ENCODE measurements at places on chromosomes 6 and 20. TPM values are rescaled to one million over a fixed set of nuclear protein-coding genes. Genes with fewer than 3 reads are reported as not detected.

- H3K4me3 ChIP-seq, result no peak overlapping the region
- DNase-seq, result no peak
- H3K27ac ChIP-seq, result no peak overlapping the region
- H3K27me3 ChIP-seq, result peaks cover 4% of the 10 kb centered on the region
- H3K4me1 ChIP-seq, result no peaks in the 10 kb centered on the region
These were observed 24.7 kb upstream of the LRFN2 start for GRCh38 chr6:40611912-40612311.

DNA sequence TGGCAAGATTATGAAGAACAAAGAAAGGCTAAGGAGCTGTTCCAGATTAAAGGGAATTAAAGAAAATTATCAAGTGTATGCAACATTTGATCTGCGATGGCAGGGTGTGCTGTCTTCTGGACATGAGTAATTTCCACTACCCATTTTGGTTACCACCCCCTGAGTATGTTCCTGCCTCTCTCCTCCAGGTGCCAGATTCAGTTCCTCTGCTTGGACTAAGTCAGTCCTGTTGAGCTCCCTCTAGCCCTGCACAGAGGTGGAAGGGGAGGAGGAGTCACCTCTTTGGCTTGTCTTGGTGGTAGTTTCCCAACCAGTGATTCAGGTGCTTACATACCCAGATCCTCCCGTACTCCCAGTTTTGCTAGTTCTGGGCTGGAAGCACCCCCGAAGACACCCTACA is 22.2 kb upstream of the SNRPB2 start:
- H3K36me3 ChIP-seq, result no peaks in the 10 kb centered on the region
- H3K4me3 ChIP-seq, result no peak overlapping the region
- DNase-seq, result no peak
- H3K27ac ChIP-seq, result no peak overlapping the region
- H3K27me3 ChIP-seq, result no peaks in the 10 kb centered on the region
- no peaks in the 10 kb centered on the region for H3K4me1 ChIP-seq

DNA sequence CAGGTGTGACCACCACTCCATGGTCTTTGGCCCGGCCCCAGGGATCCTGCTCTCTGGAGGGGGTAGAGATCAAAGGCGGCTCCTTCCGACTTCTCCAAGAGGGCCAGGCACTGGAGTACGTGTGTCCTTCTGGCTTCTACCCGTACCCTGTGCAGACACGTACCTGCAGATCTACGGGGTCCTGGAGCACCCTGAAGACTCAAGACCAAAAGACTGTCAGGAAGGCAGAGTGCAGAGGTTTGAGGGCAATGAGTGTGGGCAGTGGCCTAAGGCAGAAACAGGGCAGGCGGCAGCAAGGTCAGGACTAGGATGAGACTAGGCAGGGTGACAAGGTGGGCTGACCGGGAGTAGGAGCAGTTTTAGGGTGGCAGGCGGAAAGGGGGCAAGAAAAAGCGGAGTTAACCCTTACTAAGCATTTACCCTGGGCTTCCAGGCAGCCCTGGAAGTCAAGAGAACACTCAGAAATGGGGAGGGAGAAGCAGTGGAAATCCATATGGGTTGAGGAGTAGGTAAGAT is 533 bp downstream of the CFB start:
- H3K27me3 ChIP-seq, result no peaks in the 10 kb centered on the region
- peaks cover 12% of the 10 kb centered on the region for H3K36me3 ChIP-seq

XKR7 gene
- 0.09 TPM for total RNA-seq

CPXM1 gene
- 1.3 TPM for total RNA-seq

- no peaks in the 10 kb centered on the region for H3K4me1 ChIP-seq
- H3K36me3 ChIP-seq, result no peaks in the 10 kb centered on the region
These were observed 84.6 kb downstream of the TMEM170B start for GRCh38 chr6:11622156-11622555.

- H3K36me3 ChIP-seq, result no peaks in the 10 kb centered on the region
- H3K4me1 ChIP-seq, result no peaks in the 10 kb centered on the region
- no peak overlapping the region for H3K4me3 ChIP-seq
- no peak overlapping the region for H3K27ac ChIP-seq
These were observed 104.5 kb upstream of the BEND3 start for GRCh38 chr6:107219851-107220250.

BMP5 gene
- total RNA-seq, result 14.4 TPM

BTBD3 gene
- 31.1 TPM for total RNA-seq

- H3K27me3 ChIP-seq, result no peaks in the 10 kb centered on the region
- peaks cover 25% of the 10 kb centered on the region for H3K4me1 ChIP-seq
- no peak for DNase-seq
- H3K27ac ChIP-seq, result peak overlapping the region; percentile 78
- H3K36me3 ChIP-seq, result no peaks in the 10 kb centered on the region
- peak overlapping the region; percentile 66 for H3K4me3 ChIP-seq
These were observed 25.8 kb downstream of the SERPINB9 start for GRCh38 chr6:2877057-2877882.

GRCh38 chr20:13423472-13424173 is 202.5 kb downstream of the ISM1 start:
- H3K36me3 ChIP-seq, result no peaks in the 10 kb centered on the region
- H3K4me1 ChIP-seq, result peaks cover 5% of the 10 kb centered on the region
- no peak for DNase-seq
- H3K4me3 ChIP-seq, result no peak overlapping the region

DNA sequence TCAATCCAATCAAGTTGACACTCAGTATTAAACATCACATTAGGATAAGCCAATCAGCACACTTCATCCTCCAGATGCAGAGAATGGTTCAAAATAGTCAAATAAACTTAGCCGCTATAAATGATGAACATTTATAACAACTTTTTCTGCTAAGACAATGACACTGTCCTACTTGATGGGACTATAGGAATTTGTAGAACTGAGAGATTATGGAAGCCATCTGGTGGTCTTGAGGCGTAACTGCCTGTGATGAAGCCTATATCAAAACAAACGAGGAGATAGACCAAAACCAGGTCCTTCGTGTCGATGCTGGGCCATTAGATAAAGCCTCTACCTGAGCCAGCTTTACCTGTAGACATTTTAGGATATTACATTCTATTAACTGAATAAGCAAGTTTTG is 631.1 kb downstream of the COL12A1 start:
- DNase-seq, result no peak
- H3K4me1 ChIP-seq, result no peaks in the 10 kb centered on the region
- H3K27ac ChIP-seq, result no peak overlapping the region
- H3K4me3 ChIP-seq, result no peak overlapping the region
- H3K27me3 ChIP-seq, result no peaks in the 10 kb centered on the region

DNA sequence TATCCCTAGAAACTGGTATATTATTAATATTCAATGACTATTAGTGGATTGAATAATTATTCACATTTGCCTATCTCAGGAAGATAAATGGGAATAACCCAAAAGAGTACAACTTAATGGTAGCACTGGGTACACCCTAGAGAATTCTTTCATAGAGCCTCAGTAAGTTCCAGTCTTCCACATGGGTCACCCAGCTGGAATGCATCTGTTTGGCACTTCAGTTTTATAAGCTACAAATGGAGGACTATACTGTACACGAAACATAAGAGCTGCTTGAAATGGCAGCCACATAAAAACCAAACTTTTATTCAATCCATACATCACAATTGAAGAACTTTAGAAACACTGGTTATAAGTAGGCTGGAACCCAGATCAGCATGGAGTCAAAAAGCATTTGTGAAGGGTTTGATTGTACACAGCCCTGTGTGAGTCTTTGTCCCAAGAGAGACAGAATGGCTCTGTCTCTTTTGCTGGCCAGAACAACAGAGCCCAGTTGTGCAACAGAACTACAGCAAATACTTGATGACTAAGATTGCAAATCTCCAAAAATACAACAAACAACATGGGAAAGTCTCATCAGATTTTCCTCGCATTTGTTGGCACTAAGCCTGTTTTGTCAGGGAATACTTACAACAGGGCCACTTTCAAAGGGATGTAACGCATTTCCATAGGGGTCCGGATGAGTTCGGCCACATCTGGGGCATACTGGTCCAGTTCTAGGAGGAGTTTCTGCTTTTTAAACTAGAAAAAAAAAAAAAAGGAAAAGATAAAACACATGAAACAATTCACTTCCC is 39.5 kb downstream of the PIGU start:
- no peak overlapping the region for H3K4me3 ChIP-seq
- H3K27ac ChIP-seq, result peak overlapping the region; percentile 26
- H3K36me3 ChIP-seq, result peaks cover 36% of the 10 kb centered on the region
- H3K27me3 ChIP-seq, result no peaks in the 10 kb centered on the region
- peaks cover 4% of the 10 kb centered on the region for H3K4me1 ChIP-seq

DNA sequence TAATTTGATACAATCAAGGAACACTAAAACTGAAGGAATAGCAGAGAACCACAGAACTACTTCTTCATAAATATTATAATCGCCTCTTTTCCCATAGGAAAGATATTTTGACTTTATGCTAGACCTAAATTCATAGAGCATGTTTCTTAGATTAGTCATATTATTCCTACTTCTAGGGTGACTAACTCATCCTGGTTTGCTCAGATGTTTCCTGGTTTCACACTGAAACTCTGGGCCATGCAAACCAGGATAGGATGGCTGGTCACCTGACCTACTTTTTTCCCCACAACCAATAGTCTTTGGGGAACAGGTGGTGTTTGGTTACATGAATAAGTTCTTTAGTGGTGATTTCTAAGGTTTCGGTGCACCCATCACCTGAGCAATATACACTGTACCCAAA is 42.8 kb downstream of the MMS22L start:
- no peak overlapping the region for H3K27ac ChIP-seq
- no peaks in the 10 kb centered on the region for H3K36me3 ChIP-seq
- no peaks in the 10 kb centered on the region for H3K27me3 ChIP-seq
- no peaks in the 10 kb centered on the region for H3K4me1 ChIP-seq
- no peak for DNase-seq

LZTS3 gene
- total RNA-seq, result 21.5 TPM

HSPA1B gene
- total RNA-seq, result 112 TPM

DNA sequence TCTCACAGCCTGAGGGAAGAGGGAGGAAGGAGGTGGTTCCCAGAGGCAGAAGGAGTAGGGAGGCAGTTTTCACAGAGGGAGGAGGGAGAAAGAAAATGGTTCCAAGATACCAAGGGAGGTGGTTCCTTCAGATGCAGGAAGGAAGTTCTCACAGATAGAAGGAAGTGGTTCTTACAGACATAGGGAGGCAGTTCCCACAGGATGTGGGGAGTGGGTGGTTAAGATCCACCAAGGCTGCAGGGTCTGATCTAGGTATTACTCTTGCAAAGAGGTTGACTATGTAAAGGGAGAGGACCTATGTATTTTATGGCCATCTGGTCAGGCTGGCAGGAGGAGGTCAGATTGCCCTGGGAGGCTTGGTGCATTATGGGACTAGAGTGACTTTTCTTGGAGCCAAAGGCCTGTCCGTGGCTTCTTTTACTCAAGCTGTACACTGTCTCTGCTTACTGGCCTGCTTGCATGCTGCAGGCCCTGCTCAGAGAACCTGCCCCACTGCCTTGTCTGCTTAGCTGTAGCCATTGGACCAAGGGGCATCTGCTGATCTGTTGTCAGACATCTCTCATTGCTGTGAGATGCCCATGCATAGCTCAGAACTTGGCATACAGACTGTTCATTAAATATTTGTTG is 283.7 kb downstream of the DHX35 start:
- no peaks in the 10 kb centered on the region for H3K27me3 ChIP-seq
- H3K4me1 ChIP-seq, result no peaks in the 10 kb centered on the region
- H3K36me3 ChIP-seq, result no peaks in the 10 kb centered on the region
- DNase-seq, result no peak

- no peaks in the 10 kb centered on the region for H3K36me3 ChIP-seq
- no peak overlapping the region for H3K27ac ChIP-seq
- H3K4me3 ChIP-seq, result no peak overlapping the region
- no peaks in the 10 kb centered on the region for H3K27me3 ChIP-seq
- DNase-seq, result no peak
These were observed 451.7 kb downstream of the GRIK2 start for GRCh38 chr6:101845172-101845571.

DNA sequence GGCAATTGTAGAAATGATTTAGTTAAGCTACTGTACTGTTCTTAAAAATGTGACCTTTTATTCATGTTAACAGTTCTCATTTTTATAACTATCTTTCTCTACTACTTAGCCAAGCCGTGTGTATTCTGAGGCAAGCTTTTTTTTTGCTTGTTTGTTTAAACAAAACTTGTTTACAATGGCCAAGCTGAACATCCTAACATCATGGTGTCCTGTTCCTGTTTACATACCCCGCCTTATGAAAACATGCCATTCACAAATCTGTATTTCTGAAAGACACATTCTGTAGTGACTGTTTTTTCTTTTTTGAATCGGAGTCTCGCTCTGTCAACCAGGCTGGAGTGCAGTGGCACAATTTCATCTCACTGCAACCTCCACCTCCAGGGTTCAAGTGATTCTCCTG is 140.9 kb downstream of the NCOA3 start:
- no peak overlapping the region for H3K4me3 ChIP-seq
- H3K27me3 ChIP-seq, result no peaks in the 10 kb centered on the region
- H3K36me3 ChIP-seq, result peaks cover 88% of the 10 kb centered on the region
- H3K27ac ChIP-seq, result no peak overlapping the region

DNA sequence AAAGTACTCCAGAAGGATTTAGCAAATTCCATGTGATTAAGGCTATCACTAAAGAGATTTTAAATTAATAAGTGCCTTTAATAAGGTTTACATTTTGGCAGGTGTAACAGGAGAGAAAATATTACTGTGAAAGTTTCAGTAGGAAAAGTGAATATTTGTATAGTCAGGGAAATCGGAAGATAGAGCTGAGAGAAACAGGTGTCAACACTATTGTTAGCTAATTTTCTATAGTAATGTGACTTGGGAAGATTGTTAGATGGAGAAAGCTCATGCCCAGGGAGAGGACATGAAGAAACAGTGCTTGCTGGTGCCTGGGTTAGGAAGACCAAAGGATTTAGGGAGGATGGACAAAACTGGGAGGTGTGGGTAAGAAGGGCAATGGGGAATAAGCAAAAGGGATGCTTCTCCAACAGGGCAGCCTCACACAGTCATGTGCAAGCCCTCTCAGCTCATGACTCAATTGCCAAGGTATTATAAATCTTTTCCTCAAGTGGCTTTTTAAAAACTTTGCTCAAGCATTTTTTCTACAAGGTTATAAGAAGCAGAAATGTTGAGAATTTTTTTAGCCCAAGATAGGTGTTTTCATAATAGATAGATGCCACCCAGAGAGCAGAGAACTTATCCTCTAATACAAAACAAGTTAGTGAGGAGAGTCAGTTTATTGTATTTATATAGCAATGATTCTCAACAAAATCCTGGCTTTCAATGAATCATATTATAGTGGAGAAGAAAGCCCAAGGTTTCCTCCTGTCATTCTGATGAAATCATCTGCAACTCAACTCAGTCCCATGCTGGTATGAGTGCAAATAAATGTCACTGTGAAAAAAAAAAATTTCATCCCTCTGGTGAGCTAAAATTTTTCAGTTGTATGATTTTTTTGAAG is 325.2 kb upstream of the NT5E start:
- no peak overlapping the region for H3K4me3 ChIP-seq
- H3K36me3 ChIP-seq, result no peaks in the 10 kb centered on the region
- no peak overlapping the region for H3K27ac ChIP-seq

- no peak overlapping the region for H3K27ac ChIP-seq
- H3K36me3 ChIP-seq, result no peaks in the 10 kb centered on the region
- no peak for DNase-seq
- H3K4me1 ChIP-seq, result no peaks in the 10 kb centered on the region
- H3K4me3 ChIP-seq, result no peak overlapping the region
These were observed 78.3 kb upstream of the FYN start for GRCh38 chr6:111951497-111952085.

BCAS4 gene
- total RNA-seq, result 4.3 TPM

GRCh38 chr6:37242429-37243052 is 15.0 kb upstream of the TBC1D22B start:
- H3K36me3 ChIP-seq, result no peaks in the 10 kb centered on the region
- H3K4me1 ChIP-seq, result peaks cover 42% of the 10 kb centered on the region
- H3K27me3 ChIP-seq, result no peaks in the 10 kb centered on the region
- no peak overlapping the region for H3K4me3 ChIP-seq
- no peak for DNase-seq

GRCh38 chr20:16555754-16556153 is 17.5 kb downstream of the KIF16B start:
- no peak overlapping the region for H3K4me3 ChIP-seq
- no peaks in the 10 kb centered on the region for H3K27me3 ChIP-seq
- H3K27ac ChIP-seq, result no peak overlapping the region
- no peaks in the 10 kb centered on the region for H3K36me3 ChIP-seq
- peaks cover 2% of the 10 kb centered on the region for H3K4me1 ChIP-seq

UBD gene
- total RNA-seq, result 1.1 TPM
